ENCODE measurements at places on chromosomes 6 and 20.

DNA sequence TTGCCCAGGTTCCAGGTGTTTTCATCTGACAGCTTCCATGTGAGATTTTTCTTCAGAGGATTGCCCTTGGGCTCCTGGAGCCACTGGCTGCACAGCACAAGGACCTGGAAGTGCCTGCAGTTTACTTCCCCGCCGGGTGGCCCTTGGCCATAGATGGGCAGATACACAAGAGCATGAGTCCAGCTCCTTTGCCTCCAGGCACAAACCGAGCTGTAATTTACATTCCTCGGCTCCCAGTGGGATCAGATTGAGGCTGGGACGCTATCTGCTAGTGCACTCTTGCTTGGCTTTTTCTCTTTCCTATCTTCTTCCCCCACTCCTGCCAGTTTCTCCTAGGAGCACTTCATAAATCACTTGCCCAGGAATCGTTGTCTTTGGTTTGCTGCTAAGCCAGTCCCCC, 85.4 kb upstream of the RALY start:
- no peak for DNase-seq

DNA sequence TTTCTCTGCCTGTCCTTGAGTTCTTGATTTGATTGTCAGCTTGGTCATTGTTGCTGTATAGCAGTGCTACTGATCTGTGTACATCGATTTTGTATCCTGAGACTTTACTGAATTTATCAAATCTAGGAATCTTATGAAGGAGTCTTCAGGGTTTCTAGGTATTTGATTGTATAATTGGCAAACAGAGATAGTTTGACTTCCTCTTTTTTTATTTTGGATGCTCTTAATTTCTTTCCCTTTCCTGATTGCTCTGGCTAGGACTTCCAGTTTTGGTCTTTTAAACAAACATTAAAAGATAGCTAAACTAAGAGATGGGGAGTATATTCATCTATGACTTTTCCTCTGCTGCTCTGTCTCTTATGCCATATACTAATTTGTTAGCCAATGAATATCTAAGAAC, 62.4 kb downstream of the NCOA7 start:
- DNase-seq, result no peak

GRCh38 chr6:138529478-138529877, 30.2 kb upstream of the NHSL1 start:
- no peak for DNase-seq

DNA sequence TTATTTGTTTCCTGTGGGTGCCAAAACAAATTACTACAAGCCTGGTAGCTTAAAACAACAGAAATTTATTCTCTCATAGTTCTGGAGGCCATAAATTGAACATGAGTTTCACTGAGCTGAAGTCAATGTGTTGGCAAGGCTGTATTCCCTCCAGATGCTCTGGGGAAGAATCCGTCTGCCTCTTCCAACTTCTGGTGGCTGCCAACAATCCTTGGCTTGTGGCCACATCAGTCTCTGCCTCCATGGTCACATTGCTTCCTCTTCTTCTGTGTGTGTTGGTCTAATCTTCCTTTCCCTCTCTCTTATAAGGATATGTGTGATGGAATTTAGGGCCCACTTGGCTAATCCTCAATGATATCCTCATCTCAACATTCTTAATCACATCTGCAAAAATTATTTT, 92.8 kb upstream of the EPB41L1 start:
- DNase-seq, result no peak
